Activated naive CD4-positive, alpha-beta T cell treated with anti-CD3 and anti-CD28 coated beads, Interleukin-2, amount 50 U/mL, for 72 hours (primary cell): ENCODE measurements at places on chromosomes 2 and 18.

GRCh38 chr18:75863696-75864095 lies 436.2 kb upstream of the SMIM21 start:
- no peak for DNase-seq

- DNase-seq = no peak
These were observed 883.2 kb upstream of the PIK3C3 start for GRCh38 chr18:41071826-41072225.

- DNase-seq = no peak
These were observed 10.5 kb upstream of the SLC1A4 start for GRCh38 chr2:64978514-64979268.

GRCh38 chr2:199392363-199392762 lies 65.4 kb downstream of the SATB2 start:
- no peak for DNase-seq

DNA sequence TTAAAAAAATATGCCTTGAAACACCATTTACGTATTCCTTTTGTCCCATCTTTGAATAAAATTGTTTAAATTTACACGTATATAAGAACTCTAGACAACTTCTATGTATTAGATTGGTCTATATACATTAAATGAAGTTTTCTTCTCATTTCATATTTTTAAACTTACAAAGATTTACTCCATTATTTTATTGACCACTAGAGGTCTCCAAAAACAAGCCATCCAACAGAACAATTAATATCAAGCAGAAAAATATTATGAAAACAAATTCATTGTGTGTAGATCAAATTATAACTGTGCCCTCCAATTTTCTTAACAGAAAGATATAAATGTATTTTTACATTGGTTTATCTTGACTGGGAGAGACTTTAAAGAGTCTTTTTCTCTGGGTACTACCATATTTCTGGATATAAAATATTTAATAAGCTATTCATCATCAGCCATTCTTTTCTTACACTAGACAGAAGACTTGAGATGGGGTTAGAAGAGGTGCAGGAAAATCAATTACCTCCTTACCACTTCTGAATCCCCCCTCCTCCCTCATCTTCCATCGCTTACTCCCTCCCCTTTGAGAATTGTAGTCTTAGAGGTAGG lies 66.5 kb downstream of the DPP4 start:
- DNase-seq = no peak

- DNase-seq = no peak
These were observed 402.3 kb downstream of the TGIF1 start for GRCh38 chr18:3852321-3852720.

GRCh38 chr2:15076668-15077067 lies 444.2 kb downstream of the LRATD1 start:
- no peak for DNase-seq

DNA sequence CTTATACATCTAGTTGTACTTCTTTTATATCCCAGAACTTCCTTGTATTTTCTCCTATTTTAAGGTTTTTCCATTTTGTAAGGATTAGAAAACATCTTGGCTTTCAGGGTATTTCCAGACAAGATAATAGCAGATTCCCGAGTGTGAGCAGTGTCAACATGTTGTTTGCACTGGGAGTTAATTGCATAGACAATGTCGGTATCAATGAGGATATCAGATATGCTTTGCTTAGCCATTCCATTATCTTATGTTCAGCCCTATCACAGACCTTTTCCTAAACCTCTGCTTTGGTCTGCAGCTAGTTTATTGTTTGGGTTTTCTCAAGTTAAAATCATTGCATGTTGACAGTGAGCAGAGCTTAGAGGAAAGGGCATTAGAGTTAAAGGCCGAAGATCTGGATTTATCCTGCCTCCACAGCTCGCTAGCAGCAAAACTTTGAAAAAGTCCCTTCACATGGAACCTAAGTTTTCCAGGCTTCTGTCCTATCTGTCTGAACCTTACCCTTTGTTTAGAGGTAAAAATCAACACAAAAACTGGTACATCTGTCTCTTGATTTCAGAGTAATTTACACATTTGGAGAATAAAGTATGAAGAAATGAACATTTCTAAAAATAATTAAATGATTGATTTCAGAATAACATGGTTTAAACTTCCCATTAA lies 355.4 kb downstream of the KIAA1328 start:
- DNase-seq = no peak

DNA sequence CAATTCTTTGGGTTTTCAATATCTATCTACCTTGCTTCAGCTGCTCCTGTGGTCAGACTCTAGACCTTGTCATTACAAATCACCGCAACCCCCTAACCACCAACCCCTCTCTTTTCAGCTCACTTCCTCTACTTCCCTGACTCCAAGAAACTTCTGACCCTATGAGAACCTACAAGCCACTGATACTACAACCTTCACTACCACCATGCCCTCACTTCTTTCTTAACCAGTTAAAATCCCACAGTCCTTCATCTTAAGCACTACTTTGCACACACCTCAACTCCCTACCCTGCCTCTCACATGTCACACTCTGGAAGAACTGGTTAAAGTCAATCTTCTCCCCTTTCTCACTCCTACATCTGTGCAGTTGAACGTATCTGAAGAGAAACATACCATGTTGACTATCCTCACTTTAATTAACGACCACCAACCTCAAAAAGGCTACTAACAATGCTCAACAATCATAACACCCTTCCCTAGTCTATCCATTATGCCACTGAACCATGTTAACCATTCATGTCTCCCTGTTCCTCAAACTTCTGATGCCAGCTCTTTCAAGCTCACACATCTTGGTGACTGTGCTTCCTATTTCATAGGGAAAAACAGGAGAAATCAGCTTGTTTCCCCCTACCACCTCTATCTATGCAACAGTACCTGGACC lies 12.6 kb downstream of the EIF2AK3 start:
- DNase-seq = no peak

- DNase-seq = no peak
These were observed 492.6 kb downstream of the SLC4A3 start for GRCh38 chr2:220120041-220120440.

DNA sequence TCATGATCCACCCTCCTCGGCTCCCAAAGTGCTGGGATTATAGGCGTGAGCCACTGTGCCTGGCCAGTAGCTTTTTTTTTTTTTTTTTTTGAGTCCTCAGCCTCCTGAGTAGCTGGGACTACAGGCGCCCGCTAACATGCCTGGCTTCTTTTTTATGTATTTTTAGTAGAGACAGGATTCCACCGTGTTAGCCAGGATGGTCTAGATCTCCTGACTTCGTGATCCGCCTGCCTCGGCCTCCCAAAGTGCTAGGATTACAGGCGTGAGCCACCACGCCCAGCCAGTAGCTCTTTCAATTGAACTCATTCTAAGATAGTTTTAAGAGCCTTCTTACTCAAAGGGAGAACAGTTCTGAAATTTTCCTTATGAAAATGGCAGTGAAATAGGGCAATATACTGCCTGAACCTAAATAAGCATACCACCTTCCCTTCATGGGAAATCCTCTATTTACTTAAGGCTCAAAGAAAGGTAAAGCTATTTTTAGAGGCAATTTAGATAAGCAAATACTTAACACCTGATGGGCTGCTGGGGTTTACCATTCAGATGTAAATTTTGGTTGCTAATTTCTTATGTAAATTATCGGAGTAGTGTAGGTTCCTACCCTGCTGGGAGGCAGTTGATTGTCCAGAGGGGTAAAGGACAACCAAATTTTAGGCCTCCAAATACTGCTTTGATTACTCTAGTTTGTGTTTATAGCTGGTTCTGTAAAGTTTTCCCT lies 144.7 kb downstream of the GREB1L start:
- no peak for DNase-seq

DNA sequence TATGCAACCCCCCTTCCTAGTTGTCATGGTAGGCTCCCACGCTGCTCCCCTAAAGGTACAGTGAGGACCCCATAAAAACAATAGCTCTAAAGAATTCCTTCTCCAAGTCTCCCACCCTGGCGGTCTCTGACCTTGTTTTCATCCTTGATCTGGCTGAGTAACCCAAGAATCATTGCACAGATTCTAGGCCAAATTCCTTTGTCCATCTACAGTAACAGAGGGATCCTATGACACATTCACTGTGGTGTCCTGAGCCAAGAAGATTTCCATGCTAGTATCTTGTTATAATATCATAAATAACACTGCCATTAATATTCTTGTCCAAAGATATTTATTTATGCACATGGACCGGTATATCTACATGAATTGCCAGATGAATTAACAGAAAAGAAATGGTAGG lies 240.2 kb downstream of the CYP26B1 start:
- no peak for DNase-seq

DNA sequence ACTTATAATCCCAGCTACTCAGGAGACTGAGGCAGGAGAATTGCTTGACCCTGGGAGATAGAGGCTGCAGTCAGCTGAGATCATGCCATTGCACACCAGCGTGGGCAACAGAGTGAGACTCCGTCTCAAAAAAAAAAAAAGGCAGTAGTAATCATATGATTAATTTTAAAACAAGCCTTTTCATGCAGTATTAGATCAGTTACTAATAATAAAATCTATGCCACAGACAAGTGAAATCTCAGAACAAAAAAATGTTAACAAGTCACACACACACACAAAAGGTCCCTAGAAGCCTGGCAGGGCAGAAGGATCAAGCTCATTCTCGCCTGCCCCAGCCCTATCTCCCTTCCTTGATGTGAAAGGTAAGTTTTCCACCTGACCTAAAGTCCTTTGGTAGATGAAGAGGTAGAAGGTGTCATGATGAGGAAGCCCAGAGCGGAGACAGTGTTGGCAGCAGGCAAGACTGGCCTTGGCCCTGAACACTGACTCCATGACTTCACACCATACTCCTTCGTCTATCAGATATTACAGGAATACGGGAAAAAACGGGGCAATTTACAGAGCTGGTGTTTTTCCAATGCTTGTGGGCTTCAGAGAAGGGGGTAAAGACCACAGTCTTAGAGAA lies 10.6 kb downstream of the KDSR start:
- DNase-seq = no peak

DNA sequence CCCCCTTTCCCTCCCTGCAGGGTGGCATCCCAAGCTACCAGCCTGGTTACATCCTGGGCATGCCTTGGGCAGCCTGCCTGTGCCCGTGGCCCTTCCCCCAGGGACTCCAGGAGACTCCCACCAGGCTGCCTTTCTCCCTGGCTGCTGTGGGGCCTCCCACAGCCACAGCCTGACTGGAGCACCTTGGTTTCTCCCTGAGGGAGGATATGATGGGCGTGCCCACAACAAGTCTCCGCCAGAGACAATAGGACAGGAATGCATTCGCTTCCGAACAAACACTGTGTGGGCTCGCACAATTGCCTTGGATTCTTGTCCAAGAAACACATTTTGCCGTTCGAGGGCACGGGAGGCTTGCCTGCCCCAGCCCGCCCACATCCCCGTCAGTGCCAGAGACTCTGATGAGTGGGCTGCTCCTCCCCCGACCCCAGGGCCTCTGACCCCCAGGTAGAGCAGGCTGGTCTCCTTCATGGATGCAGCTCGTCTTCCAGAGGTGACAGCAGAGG lies 102.1 kb downstream of the SMAD7 start:
- DNase-seq = no peak

- DNase-seq = peak; percentile 58
These were observed 228.6 kb downstream of the SATB2 start for GRCh38 chr2:199228887-199229819.

GRCh38 chr2:48668992-48669391 lies 51.3 kb downstream of the GTF2A1L start:
- DNase-seq = no peak

GRCh38 chr2:189437926-189438325 lies 3.3 kb upstream of the WDR75 start:
- no peak for DNase-seq

GRCh38 chr18:78757014-78757413 lies 222.6 kb upstream of the SALL3 start:
- no peak for DNase-seq

GRCh38 chr2:134276381-134277172 lies 22.7 kb downstream of the MGAT5 start:
- DNase-seq = no peak

GRCh38 chr2:127874378-127875269 lies 11.1 kb downstream of the AMMECR1L start:
- no peak for DNase-seq

- peak; percentile 46 for DNase-seq
These were observed 120.2 kb downstream of the NFATC1 start for GRCh38 chr18:79515944-79516351.

GRCh38 chr2:105274046-105274445 lies 32.5 kb downstream of the GPR45 start:
- no peak for DNase-seq

- DNase-seq = no peak
These were observed 31.4 kb downstream of the C18orf54 start for GRCh38 chr18:54389143-54389505.

- DNase-seq = no peak
These were observed 36.4 kb upstream of the LMAN1 start for GRCh38 chr18:59395226-59396175.

DNA sequence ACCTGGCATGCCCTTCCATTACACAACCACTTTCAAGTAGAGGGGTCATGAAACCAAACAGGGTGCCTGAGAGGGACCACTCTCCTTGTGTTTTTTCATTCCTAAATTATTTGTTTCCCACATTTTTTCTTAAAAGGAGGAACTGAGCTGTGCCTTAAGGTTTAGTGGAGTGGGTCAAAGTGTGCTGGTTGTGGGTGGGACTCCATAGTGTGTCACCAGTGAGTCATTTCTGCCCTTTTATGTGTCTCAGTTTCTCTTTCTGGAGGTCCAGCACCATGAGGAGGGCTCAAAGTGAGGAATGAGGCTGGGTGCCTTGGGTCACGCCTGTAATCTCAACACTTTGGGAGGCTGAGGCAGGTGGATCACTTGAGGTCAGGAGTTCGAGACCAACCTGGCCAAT lies 37.8 kb downstream of the COMMD1 start:
- no peak for DNase-seq

DNA sequence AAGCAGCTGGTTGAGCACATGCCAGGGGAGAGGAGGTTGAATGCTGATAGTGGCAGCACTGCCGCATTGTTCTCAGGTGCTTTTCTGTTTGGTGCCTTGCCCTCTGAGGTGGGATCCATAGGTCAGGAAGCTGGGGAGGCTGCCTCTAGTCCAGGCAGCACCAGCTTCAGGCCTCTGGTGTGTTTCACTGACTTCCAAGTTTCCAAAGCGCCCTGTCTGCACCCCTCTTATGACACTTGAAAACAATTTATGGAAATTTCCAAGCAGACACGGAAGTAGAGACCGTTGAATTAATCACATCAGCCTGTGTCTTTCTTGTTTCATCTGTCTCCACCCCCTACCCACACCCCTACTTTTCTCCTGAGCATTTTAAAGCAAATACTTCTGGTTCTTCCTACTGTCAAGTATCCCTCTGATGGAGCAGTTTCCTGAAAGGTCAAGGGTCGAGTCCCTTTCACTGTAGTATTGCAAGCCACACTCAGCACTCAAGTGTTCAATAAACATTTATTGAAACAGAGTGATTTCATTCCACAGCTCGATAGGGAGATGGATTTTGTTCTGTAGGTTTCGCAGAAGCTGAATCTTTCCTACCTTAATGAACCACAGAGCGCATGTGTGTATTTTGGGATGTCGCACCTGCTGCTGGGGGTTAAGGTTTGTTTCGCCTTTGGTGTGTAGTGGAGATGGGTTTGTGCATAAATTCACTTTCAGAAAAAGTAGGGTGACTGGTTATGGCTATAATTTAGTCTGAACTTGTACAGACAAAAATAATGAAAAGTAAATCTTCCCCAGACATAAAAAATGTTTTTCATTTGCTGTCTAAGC lies 21.4 kb downstream of the DGKD start:
- DNase-seq = no peak
